ENCODE measurements at places on chromosomes 12 and 14. TPM values are rescaled to one million over a fixed set of nuclear protein-coding genes. Genes with fewer than 3 reads are reported as not detected.

The PSMA3 gene
- total RNA-seq = 274 TPM

The CCDC197 gene
- not detected for total RNA-seq

The CD163 gene
- not detected for total RNA-seq

The MYG1 gene
- 96.8 TPM for total RNA-seq
